ENCODE measurements at places on chromosomes 3 and 15. TPM values are rescaled to one million over a fixed set of nuclear protein-coding genes. Genes with fewer than 3 reads are reported as not detected.

GRCh38 chr3:156253150-156253549 lies 132.8 kb downstream of the KCNAB1 start:
- no peak for DNase-seq

DNA sequence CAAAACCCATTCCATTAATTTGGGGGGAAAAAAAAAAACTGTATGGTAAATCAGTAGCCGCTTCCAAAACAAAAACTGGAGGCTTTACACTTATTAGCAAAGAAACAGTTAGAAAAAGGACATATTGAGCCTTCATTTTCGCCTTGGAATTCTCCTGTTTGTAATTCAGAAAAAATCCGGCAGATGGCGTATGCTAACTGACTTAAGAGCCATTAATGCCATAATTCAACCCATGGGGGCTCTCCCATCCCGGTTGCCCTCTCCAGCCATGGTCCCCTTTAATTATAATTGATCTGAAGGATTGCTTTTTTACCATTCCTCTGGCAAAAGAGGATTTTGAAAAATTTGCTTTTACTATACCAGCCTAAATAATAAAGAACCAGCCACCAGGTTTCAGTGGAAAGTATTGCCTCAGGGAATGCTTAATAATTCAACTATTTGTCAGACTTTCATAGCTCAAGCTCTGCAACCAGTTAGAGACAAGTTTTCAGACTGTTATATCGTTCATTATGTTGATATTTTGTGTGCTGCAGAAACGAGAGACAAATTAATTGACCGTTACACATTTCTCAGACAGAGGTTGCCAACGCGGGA lies 9.4 kb upstream of the RPL24 start:
- DNase-seq = peak; percentile 91

- no peak for DNase-seq
Observed at GRCh38 chr3:67898916-67899315, 244.5 kb upstream of the SUCLG2 start.

PLAAT1 gene
- not detected for total RNA-seq

Measured in PC-3 (cell line).